ENCODE measurements at places on chromosomes 7 and 10.

DNA sequence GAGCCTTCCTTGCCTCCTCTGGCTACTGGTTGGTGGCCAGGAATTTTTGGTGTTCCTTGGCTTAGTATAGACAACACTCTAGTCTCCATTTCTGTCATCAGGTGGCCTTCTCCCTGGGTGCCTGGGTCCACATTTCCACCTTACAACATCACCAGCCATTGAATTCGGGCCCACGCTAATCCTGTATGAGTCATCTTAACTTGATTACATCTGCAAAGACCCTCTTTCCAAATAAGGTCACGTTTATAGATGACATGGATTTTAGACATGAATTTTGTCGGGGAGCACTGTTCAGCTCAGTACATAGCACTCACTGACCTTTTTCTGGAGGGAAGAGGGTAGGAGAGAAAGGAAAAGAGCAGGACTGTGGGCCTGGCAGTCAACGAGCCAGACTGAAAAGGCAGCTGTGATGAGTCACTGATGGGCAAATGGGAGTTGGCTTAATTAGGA is 39.4 kb downstream of the MMRN2 start:
- DNase-seq: peak; percentile 53

GRCh38 chr7:36617408-36617807 is 106.9 kb downstream of the AOAH start:
- DNase-seq: no peak

- no peak for DNase-seq
These were observed 112.8 kb upstream of the RAB18 start for GRCh38 chr10:27391325-27391724.

GRCh38 chr10:132487241-132488135 is 50.1 kb upstream of the INPP5A start:
- DNase-seq: no peak

GRCh38 chr7:90387470-90388240 is 15.6 kb upstream of the CLDN12 start:
- DNase-seq: peak; percentile 6

GRCh38 chr7:32494946-32495297 is 367 bp upstream of the AVL9 start:
- DNase-seq: no peak

Measured in mesendoderm (in vitro differentiated cells).